ENCODE measurements at places on chromosomes 5 and 9.

- DNase-seq: no peak
Observed at GRCh38 chr9:18863791-18864190, 169.2 kb downstream of the SAXO1 start.

DNA sequence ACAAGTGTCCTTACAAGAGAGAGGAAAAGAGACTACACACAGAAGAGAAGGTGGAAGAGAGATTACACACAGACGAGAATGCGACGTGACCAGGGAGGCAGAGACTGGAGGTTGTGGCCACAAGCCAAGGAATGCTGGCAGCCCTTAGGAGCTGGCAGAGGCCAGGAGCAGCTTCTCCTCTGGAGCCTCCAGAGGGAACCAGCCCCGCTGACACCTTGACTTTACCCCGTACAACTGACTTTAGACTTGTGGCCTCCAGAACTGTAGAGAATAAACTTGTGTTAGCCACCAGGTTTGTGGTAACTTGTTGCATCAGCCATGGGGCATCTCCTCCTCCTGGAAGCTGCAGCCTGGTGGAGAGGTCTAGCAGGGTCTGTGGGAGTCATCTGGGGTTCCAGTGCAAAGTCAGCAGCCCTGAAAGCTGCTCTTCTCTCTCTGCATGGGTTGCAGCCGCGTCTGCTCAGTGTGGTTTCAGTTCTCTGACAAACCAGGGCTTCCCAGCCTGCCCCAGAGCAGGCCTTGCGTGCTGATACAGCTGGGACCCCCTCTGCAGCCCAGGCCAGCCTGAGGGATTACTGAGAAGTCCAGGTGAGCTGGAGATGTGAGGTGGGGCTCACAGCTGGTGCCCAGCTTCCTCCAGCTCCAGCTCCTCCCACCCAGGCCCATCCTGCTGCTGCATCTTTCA lies 30.8 kb upstream of the CNOT6 start:
- DNase-seq: no peak

DNA sequence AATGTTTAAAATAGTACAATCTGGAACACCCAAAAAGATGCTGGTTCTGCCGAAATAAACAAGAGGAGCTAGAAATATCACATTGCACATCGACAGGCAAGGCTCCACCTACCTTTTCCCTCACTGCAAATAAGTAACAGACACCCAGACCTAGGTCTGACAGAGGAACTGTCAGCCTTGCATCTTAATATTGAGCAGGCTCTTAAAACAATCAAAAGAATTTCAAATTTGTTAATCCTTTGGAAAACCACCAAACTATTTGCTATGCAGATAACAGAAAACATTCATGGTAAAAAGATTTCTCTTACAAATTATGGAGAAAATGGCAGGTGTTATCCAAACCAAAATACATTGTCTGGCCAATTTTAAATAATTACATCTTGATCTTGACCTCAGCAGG lies 71.3 kb downstream of the FRMD3 start:
- no peak for DNase-seq

- no peak for DNase-seq
Observed at GRCh38 chr5:167969998-167970397, 321.4 kb upstream of the WWC1 start.

GRCh38 chr5:5971203-5971602 lies 407.1 kb downstream of the MED10 start:
- no peak for DNase-seq

DNA sequence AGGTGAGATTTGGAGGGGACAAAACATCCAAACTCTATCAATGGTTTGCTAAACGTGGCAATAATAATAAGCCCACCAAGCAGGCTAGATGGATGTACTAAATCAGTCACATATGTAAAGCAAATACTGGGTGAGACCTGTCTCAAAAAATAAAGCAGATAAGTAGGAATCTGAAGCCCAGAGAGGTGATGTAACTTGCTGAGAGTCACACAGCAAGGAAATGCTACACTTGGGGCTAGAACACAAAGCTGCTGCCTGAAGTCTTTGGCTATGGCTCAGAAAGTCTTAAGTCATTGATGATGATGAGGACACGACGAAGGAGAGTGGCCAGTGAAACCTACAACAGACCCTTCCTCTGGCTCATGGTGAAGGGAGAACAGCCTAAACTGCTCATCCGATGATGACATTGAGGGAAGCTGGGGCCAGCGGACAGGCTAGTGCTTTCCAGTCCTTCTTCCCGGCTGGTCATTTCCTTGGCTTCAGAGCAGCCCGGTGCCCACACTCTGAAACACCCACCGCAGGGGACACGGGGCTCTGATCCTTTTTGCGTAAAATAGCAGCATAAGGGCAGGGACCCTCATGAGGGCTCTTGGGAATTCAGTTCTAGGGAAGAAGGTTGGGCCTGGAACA lies 14.1 kb downstream of the DUSP1 start:
- no peak for DNase-seq

DNA sequence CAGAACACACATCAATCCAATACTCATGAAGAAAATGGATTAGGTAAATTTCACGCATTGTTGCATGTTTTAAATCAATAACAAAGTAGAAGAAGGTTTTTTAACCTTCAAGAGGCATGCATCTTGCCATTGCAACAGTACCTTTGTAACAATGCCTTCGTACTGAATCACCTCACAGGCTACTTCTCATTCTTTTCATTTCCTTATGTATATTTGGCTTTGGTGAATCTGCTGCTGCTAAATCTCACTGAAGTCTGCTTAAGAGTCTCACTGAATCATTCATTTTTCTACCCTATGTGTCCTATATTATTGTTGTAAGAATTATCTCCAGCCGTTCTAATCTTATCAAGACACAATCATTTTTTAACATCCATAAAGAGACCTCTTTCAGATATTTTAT lies 152.5 kb downstream of the CDH10 start:
- DNase-seq: no peak

DNA sequence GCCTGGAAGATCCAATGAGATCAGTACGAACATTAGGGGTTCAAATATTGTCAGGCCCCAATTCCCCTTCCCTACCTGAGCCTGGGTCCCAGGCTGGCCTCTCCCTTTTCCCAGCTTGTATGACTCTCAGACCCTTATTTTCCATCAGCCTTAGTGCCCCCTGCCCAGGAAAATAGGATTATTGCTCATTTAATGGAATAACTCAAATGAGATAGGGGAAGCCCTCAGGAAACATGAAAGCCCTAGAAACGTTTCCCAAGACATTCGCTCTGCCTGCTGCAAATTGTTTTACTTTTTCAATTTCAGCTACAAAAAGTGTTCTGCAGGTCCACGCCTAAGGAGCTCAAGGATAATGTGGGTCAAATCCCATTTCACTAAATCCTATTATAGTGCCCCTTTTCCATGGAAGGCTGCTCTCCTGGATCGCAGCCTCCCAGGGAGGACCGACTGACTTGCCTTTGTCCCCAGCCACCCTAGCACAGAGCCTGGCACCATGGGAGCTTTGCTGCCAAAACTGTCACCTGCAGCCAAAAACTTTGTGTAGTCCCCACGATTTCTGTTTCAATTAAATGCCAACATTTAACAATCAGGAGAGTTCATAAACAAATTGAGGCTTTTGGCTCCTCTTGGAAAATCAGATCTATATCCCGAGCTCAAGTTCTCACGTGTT lies 46.9 kb downstream of the THOC3 start:
- no peak for DNase-seq

GRCh38 chr9:4035777-4036176 lies 264.1 kb downstream of the GLIS3 start:
- no peak for DNase-seq

GRCh38 chr5:143101121-143101520 lies 302.4 kb downstream of the NR3C1 start:
- DNase-seq: no peak

- peak; percentile 15 for DNase-seq
Observed at GRCh38 chr9:90064971-90065370, 460.2 kb downstream of the GADD45G start.

DNA sequence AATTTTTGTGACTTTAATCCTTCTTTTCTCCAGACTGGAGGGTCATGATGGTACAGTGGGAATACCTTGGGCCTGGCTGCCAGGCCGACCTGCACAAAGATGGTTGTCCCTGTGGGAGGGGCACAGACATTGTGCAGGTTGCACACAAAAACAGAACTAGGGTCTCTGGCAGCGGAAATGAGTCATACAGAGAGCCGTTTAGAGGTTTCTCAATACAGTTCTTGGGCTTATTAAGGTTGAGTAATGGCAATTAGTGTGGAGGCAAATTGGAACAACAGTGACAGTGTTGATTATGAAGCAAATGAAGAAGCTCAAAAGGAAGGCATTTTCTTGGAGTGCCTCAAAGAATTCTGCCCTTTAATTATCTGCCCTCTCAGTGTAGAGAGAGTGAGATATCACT lies 173.6 kb downstream of the TENT4A start:
- no peak for DNase-seq

GRCh38 chr5:24364711-24365110 lies 280.1 kb downstream of the CDH10 start:
- no peak for DNase-seq

- peak; percentile 61 for DNase-seq
Observed at GRCh38 chr9:34651876-34652601, at the start of gene IL11RA. IL11RA (plus strand) TSS chr9:34652185; CDS start chr9:34655218, 3,033 bp downstream.

DNA sequence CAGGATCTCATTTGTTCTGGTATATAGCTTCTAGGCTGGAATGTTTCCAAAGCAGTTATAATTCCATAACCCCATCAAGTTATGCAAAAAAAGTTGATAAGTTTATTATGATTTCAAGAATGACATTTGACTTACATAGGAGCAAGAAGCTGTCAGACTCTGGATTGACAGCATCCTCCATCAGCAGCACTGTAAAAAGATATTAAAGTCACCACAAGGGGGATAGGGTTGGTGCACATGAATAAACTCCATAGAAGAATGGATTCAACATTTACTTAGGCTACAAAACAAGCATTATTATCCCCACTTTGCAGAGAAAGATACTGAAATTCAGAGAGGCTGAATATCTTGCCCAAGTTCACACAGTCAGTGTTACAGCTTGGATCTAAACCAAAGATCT lies 208.9 kb upstream of the SLC30A5 start:
- DNase-seq: no peak

- DNase-seq: no peak
Observed at GRCh38 chr5:154538492-154538891, 60.5 kb upstream of the HAND1 start.

- no peak for DNase-seq
Observed at GRCh38 chr9:4860383-4860782, 67.6 kb downstream of the RCL1 start.

DNA sequence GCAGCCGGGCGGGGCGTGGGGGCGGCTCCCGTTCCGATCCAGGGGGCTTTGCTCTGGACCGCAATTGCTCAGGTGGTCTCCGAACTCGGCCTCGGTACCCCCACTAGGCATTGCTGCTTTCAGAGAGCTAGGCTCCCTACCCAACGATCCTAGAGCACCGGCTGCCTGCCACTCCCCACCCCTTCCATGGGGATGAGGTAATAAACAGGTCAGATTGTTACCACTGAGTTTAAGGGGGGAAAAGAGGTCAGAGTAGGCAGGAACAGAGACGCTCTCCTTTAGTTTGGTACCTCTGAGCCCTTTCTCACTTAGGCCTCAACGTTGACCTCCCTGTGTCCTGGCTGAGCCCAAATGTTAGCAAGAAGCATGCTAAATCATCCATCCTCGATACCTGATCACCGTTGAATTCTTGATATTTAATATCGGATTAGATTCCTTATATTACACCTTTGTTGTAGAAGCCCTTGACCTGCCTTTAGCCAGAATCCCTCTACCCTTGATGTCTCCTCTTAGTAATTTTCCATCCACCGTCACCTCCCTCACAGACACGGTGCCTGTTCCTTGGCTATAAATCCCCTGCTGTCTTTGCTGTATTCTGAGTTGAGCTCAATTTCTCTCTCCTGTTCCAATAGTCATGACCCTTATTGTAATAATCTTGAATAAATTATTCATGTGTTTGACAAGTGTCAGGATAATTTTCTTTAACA lies 588 bp upstream of the PLPP1 start:
- no peak for DNase-seq

GRCh38 chr9:20087481-20087880 lies 298.6 kb upstream of the SLC24A2 start:
- DNase-seq: no peak

DNA sequence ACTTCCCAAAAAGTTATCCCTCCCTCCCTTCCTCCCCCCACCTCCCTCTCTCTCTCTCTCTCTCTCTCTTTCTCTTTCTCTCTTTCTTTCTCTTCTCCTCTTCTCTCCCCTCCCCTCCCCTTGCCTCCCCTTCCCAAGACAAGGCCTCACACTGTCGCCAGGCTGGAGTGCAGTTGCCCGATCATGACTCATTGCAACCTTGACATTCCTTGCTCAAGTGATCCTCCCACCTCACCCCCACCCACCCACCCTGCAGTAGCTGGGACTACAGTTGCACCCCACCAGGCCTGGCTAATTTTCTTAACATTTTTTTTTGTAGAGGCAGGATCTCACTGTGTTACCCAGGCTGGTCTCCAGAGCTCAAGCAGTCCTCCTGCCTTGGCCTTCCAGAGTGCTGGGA lies 32.8 kb downstream of the VPS13A start:
- DNase-seq: no peak

DNA sequence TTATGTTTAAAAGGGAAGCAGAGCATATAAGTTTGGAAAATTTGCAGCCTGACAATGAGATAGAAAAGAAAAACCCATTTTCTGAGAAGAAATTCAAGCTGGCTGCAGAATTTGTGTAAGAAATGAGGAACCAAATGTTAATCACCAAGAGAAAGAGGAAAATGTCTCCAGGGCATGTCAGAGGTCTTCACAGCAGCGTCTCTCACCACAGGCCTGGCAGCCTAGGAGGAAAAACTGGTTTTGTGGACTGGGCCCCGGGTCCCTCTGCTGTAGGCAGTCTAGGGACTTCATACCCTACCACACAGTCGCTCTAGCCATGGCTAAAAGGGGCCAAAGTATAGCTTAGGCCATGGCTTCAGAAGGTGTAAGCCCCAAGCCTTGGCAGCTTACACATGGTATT lies 32.1 kb upstream of the HSD17B4 start:
- no peak for DNase-seq

GRCh38 chr9:113238202-113238858 lies 17.0 kb downstream of the SLC31A1 start:
- DNase-seq: no peak

DNA sequence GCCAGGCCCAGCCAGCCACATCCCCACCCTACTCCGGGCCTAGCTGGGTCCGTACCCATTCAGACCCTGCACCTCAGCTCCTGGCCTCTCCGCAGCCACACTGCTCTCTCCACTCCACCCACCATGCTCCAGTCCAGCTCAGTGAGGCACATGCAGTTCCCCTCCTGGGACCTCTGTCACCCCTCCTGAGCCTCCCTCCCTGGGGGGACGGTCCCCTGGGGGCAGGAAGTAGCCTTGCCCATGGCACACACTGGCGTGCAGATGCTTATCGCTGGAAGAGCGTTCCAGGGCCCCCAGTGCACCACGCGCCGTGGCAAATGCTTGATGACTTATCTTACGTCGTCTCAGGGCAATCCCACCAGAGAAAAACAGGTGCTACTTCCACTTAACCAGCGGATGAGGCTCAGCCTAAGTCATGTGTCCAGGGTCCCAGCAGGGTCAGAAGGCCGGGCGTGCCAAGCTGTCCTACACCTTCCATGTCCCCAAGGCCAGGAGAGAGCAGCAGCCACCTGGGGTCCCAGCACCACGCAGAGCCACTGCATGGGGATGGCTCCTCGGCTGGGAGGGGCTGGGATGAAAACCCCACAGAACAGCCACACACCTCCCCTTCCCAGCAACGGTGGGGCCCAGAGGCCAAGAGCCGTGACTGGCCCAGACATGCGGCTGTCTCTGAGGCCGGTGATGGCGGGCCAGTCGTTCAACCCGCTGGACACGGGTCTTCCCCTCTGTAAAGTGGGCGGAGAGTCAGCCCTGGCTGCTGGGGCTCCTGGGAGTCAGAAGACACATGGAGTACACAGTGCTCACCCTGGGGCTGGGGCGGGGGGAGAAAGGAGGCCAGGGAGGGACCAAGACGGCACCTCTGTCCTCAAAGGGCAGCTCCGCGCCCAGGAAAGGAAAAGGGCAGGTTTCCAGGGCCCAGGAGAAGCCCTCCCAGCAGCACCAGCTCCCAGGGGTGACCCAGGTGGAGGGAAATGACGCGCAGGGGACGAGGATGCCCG lies 2.6 kb upstream of the CCDC187 start:
- DNase-seq: no peak
